Naive thymus-derived CD4-positive, alpha-beta T cell (primary cell): ENCODE measurements at places on chromosomes 13 and 19. TPM values are rescaled to one million over a fixed set of nuclear protein-coding genes. Genes with fewer than 3 reads are reported as not detected.

The CEACAM20 gene
- total RNA-seq: not detected

- no peak for DNase-seq
Measured at GRCh38 chr13:41678249-41678648, 220.9 kb downstream of the RGCC start.

DNA sequence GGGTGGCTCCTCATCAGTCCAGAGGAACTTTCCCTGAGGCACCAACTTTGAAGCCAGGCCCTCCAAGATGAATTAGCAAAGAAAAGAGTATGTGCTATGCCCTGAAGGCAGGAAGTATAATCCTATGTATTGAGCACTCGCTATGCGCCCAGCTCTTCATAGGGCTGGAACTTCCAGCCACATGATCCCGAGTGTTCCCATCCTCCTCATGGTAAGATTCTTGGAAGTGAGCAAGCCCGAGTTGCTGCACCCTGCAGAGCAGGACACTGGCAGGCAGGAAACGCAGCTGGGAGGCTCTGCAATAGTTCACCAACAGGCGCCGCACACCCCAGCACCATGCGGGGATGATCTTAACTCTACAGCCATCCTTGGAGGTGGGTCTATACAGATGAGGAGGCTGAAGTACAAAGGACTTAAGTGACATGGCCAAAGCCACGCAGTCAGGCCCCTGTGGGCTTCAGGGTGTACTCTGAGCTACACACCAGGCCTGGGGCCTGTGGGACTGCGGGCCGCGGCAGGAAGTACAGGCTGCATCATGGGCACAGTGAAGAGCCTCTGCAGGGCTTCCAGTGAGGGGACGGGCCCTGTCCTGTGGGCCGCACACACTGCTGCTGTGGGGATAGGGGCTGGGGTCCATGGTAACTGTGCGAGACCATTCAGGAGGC is 25.1 kb downstream of the C19orf47 start:
- no peak for DNase-seq

GRCh38 chr19:45103156-45103507 is 10.2 kb downstream of the PPP1R37 start:
- DNase-seq: peak; percentile 36

- DNase-seq: no peak
Measured at GRCh38 chr13:97058391-97058790, 64.1 kb upstream of the OXGR1 start.

The FCAR gene
- not detected for total RNA-seq

DNA sequence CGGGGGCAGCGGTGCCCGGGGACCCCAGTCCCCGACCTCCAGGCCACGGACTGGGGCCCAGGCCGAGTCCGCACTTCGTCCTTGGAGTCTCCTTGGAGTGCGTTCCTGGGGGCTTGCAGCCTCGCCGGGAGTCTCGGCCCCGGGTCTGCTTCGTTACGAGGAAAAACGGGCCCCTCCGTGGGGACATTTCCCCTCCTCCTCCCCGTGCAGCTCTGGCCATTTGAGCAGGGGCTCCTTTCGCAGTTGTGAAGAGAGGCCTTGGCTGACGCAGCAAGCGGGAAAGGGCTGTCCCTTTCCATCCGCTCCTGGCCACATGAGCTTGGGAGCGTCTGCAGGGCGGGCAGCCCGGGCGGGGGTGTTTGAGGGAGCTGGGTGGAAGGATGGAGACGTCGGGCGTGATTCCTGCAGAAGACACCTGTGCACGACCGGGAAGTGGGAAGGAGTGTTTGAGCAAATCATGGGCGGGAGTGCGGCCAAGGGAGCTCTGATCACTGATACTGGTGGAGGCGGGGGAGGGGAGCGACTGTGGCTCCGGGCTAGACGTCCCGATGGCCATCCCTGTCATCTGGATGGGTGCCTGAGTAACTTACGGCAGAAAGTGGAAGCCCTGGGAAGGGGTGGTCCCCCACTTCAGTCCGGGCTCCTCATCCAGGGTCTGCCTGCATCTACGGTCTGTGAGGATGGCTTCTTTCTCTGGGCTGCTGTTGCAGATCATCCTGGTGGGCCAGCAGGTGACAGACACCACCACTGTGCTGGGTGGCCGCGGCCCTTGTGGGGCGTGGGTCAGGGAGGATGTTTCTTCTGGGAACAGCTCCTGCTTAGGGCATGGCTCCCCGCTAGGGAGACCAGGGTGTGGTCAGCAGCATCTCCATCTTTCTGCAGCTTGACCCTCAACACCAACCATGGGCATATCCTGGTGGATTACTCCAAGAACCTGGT is 736 bp downstream of the GPI start:
- DNase-seq: no peak

The SPRED3 gene
- 2.0 and 2.8 TPM in 2 replicates for total RNA-seq

- no peak for DNase-seq
Measured at GRCh38 chr13:44307844-44308243, 65.8 kb upstream of the SERP2 start.

The IL17D gene
- total RNA-seq: not detected in 2 replicates

The HPN gene
- total RNA-seq: not detected

The RAB8A gene
- 74.5 TPM for total RNA-seq

The LGI4 gene
- total RNA-seq: 1.6 TPM

The GAPDHS gene
- not detected in 2 replicates for total RNA-seq

The SERTAD3 gene
- 15.2 TPM for total RNA-seq

The SPIB gene
- total RNA-seq: 0.33 and 0.94 TPM in 2 replicates

The CDX2 gene
- not detected for total RNA-seq

DNA sequence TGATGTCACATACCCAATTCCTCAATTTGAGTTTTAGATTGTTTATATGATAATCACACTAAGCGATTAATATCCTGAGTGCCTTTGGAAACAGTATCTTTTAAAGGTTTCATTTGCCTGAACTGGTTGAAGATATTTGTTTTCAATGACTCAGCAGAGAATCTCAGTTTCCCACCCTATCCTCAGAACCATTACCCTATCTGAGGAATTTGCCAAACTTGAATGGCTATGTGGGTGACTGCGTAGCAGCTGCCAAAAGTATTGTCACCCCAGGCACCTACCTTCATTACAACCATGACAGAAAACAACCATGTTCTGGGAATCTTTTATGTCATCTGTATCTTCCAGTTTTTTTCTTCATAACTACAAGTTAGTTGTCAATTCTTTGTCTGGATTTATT is 440.1 kb upstream of the NBEA start:
- no peak for DNase-seq

DNA sequence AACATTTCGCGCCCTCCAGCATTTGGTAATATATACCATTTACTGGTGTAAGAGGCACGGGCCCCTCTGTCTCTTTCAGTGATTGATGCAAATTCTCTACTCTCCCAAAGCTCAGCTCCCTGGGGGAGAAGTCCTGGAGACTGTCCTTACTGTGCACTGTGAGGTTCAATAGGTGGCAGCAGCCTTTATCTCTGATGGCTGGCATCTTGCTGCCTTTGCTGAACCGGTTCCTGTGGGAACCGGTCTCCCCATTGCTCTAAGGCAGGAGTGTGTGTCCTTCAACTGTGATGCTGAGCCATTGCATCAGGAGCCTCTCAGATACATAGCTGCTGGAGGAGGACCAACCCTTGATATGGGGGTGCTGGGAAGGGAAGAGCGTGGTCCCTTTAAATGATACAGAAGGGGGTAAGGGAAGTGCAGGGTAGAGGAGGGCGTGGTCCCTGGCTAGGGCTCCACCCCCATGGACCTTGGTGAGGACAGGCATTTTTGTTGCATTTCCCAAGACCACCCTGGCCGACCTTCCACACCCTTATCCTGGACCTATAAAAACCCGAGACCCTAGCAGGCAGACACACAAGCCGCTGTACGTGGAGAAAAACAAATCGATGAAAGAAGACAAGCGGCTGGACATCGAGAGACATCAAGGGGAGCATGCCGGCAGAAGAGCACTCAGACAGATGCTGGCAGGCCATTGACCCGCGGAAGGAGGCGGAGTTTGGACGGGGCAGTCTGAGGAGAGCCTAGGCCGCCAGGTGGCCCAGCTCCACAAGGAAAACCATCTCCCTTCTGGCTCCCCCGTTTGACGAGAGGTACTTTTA is 41.1 kb upstream of the GTF3A start:
- DNase-seq: no peak

DNA sequence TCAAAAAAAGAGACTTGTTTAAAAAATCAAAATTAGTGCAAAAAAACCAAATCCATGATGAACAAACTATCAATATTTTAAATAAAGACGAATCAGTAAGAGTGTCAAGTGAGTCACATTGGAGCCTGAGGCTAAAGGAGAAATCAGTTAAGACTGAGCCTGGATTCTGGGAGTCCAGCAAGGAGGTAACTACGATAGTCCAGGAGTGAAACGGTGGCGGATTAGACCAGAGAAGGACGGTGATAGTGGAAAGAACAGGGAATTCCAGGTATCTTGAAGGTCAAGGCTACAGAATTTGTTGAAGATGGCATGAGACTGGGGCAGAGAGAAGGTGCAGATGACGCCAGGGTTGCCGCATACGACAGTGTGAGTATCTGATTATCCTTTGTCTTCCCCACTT is 7.0 kb upstream of the NPAS1 start:
- DNase-seq: no peak

- no peak for DNase-seq
Measured at GRCh38 chr13:73993661-73994060, 140.5 kb downstream of the KLF12 start.

The EMP3 gene
- total RNA-seq: 386 TPM

The ZNF729 gene
- total RNA-seq: not detected

DNA sequence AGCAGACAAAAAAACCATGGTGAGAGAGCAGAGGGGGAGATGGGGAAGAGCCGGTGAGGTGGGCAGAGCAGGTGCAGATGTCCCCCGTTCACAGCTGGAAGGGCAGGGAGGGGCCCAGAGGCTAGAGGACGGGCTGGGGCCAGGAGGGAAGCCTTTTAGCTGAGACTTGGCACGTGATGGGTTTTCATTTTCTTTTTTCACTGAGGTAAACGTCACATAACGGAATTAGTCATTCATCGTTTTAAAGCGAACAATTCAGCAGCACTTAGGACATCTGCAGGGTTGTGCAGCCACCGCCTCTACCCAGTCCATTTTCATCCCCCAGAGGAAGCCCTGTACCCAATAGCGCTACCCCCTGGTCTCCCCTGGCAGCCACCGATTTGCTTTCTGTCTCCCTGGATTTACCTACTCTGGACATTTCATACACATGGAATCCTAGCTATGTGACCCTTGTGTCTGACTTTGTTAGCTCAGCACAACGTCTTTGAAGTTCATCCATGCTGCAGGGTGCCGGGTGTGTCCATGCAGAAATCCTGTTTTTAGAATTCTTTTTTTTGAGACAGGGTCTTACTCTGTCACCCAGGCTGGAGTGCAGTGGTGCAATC is 16.0 kb upstream of the EMC10 start:
- DNase-seq: no peak

DNA sequence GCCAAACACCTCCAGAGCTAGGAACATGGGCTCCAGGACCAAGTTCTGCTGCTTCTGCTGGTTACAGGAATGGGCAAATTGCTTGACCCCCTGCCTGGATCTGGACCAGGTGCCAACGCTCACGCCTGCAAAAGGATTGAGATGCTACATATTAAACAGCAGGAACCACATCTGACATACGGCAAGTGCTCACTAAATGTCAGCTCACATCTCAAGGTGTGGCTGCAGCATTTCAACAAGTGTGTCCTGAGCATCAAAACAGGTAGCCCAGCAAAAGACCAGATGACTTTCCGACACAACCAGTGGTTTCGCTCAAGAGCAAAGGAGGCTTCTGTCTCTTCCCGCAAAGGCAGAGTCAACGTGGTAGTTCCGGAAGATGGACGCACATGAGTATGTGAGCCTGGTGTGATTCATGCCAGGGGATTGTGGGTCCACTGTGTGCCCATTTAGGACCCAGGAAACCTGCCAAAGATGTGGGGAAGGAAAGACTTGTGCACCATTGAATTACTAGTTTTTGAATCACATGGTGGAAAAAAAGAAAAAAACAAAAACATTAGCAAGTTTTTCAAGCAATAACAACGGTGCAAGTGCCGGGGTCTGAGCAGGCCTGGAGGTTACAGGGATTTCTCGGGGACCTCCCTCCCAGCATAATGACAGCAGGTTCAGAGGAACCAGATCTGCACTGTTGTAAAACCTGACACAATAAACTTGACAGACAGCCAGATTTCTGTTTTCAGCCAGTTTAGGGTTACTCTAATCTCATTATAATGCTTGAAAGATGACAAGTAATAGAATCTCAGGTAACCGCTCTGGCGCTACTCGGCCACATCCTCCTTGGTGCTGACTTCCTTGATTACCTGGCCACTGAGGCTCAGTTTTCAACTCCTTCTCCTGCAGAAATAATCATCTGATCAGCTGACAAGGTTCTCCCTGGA is 77.9 kb downstream of the SOX1 start:
- no peak for DNase-seq

DNA sequence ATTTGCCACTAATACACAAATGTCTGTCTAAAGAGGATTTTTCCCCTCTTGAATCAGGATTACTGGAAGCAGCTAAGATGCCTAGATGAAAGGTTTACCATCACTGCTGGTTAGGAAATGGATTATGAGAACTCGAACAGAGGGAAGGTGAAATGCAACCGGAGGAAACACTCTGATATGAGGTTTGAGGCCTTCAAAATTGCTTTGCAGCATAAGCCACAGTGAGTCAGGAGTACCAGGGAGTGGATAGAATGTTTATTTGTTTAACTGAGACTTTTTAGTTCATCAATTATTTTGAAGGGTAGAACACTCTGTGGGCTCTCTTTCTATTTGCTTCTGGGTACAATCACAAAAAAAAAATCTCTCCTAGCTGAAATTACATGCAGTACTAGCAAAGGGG is 18.1 kb downstream of the CDADC1 start:
- DNase-seq: no peak

DNA sequence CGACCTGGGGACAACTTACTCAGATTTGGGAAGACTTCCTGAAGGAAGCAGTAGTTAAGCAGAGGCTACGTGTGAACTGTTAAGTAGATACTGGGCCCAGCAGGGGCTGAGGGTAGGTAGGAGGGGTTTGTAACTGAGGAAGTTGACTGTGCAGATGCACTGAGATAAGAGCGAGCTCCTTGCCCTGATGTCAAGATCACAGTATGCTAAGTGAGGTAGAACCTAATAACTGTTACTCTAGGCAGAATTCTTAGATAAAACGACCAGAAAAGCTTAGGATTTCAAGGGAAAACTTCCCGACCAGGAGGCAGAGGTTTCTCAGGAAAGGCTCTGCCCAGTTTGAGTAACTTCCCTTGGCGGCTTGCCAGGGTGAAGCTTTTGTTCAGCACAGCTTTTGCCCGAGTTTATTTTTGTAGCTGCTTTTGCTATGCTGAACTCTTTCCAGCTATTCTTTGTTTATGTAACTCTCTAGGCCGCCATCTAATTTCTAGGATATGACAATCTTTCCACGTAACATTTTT is 632.1 kb downstream of the DIAPH3 start:
- no peak for DNase-seq

- DNase-seq: no peak
Measured at GRCh38 chr19:30122431-30122830, 180.4 kb downstream of the URI1 start.
